ENCODE measurements at places on chromosomes 13 and 19.

DNA sequence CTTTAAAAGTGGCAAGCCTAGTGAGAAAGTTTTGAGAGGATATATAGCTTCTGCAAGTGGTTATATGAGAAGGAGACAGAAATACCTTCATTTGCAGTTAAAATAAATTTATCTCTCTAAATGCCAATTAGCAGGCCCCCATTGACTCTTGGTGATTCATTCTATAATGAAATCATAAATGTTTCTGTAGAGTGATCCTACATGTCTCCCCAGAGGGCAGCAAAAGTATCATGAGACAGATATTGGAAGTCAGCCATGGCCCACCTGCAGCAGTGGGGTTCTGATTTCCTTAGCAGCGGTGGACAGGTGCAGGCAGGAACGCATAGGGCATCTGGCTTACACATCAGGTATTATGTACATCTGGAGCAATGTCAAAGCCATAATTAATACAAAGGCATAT is 385.4 kb upstream of the SLC10A2 start:
- DNase-seq, result no peak

DNA sequence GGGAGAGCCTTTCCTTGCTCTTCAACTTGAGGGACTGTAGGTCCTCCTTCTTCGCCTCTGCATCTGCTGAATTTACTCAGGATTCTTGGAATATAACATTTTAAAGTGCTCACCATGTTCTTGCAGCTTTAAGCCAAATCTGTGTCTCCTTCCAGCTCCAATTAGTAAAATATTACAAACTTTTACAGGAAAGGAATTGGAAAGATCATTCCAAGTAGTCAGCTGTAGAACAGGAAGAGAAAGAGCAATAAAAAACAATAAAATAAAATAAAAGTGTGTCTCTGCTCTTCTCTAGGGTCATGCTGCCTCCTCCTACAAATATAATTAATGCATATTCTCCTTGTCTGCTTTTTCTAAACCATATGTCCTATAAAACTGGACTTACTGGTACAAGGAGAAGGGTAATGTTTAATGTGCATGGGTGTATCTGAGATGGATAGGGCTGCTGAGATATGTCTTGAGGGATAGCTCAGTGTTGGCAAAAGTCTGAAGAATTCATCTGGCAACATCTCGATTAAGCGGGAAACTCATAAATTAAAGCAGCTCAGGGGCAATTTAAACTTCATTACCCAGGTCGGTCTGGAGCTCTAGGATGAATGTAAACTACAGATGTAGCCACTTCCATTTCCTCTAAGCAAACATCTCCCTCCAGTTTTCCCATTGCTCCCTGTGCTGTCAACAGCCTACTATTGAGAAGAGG is 25.0 kb downstream of the ENOX1 start:
- no peak for DNase-seq

GRCh38 chr19:1273263-1274041 is 1.9 kb upstream of the FAM174C start:
- DNase-seq, result no peak

DNA sequence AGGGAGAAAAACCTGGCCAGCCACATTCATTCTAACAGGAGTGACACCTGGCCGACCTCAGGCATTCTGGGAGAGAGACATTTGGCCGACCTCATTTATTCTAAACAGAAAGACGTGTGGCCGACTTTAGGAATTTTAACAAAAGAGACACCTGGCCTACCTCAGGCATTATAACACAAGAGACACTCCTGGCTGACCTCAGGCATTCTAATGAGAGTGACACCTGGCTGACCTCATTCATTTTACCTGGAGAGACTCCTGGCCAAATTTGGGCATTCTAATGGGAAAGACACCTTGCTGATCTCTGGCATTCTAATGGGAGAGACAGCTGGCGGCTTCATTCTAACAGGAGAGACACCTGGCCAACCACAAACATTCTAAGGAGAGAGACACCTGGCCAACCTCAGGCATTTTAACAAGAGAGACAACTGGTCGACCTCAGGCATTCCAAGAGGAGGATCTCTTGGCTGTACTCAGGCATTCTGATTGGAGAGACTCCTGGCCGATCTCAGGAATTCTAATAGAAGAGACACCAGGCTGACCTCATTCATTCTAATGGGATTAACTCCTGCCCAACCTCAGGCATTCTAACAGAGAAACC is 1353.9 kb downstream of the UQCRFS1 start:
- no peak for DNase-seq

- DNase-seq, result no peak
Observed at GRCh38 chr13:102626928-102627327, 30.1 kb downstream of the TPP2 start.

DNA sequence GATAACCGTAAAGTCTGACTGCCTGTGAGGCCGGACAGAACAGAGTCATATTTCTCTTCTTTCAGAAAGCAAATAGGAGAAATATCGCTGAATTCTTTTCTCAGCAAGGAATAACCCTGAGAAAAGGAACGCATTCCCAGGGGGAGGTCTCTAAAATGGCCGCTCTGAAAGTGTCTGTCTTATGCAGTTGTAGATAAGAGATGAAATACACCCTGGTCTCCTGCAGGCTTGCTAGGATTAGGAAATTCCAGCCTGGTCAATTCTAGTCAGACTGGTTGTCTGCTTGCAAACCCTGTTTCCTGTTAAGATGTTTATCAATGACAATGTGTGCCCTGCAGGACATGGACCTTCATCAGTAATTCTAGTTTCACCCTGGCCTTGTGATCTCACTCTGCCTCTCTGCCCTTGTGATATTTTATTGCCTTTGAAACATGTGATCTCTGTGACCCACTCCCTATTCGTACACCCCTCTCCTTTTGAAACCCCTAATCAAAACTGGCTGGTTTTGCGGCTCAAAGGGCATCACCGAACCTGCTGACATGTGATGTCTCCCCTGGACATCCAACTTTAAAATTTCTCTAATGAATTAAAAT is 934.8 kb upstream of the SPRY2 start:
- no peak for DNase-seq

DNA sequence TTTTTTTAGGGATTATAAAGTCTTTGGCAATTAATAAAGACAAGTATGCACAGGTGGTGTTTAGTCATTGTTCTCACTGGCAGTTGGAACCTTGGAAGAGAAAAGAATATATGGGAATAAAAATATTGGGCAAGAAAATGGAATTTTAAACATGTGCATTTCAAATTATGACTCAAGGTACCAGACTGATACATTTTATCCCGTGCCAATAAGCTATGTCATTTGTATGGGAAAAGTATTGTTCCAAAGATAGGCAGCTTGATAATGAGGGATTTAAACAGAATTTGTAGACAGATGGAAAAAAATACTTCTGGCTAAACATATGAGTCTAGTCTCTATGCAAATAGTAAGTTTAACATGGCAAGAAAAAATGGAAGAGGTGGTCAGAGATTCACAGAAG is 169.5 kb upstream of the UFM1 start:
- no peak for DNase-seq

DNA sequence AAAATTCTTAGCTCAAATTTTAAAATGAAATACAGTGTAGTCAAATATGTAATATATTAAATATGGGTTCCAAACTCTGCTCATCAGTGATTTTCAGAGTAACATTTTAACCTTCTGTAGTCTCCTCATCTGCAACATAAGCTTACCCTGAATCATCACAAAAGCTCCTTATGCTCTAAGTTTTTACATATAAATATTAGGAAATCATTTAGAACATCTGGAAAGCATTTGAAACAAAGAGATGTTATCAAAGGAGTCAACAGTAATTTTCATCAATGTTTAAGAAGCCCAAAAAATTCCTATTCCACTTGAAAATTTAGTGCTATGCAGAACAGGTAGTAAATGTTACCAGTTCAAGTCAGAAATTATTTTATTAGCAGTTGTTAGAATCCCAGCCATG is 224.7 kb downstream of the DCT start:
- no peak for DNase-seq

- no peak for DNase-seq
Observed at GRCh38 chr13:108185223-108185622, 30.1 kb downstream of the LIG4 start.
